ENCODE measurements at places on chromosomes 11 and 22. TPM values are rescaled to one million over a fixed set of nuclear protein-coding genes. Genes with fewer than 3 reads are reported as not detected.

- peak; percentile 59 for DNase-seq
Measured at GRCh38 chr11:126561327-126561893, 205.9 kb downstream of the ST3GAL4 start.

GRCh38 chr11:73661035-73661628, 14.8 kb downstream of the PLEKHB1 start:
- peak; percentile 80 for DNase-seq

- DNase-seq = no peak
Measured at GRCh38 chr22:29517215-29517908, 36.2 kb downstream of the THOC5 start.

GRCh38 chr11:125170510-125171031, 6.0 kb downstream of the PKNOX2 start:
- peak; percentile 77 for DNase-seq

GRCh38 chr11:33452836-33453624, 195.8 kb downstream of the HIPK3 start:
- no peak for DNase-seq

DNA sequence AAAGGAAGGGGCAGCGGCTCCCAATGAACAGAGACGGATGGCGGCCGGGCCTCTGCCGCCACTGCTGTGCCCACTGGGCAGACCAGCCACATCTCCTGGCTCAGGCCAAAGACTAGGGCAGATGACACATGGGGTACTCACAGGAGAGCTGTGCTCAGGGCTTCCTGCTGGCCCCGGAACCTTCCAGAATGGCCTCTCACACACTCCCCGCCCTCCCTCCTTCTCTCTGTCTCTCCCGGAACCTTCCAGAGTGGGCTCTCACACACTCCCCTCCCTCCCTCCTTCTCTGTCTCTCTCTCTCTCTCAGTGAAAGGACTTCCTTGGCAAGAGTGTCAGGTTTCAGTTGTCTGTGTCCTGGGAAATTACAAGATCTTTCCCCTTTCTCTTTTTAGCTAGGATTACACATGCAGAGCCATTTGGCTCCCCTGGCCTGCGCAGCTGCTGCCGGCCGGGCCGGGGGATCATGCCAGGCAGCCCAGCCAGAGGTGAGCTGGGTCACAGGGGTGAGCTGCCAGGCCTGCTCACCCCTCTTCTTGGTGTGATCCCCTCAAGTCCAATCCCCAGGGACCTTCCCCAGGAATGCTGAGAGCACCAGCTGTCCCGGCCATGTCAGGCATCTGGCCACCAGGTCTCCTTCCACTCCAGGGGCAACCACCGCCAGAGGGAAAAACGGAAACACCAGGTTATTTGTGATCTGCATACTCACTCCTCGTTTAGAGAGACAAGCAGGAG, 45.3 kb upstream of the ADA2 start:
- peak; percentile 65 for DNase-seq

GRCh38 chr11:131688048-131688693, 317.8 kb downstream of the NTM start:
- peak; percentile 15 for DNase-seq

DNA sequence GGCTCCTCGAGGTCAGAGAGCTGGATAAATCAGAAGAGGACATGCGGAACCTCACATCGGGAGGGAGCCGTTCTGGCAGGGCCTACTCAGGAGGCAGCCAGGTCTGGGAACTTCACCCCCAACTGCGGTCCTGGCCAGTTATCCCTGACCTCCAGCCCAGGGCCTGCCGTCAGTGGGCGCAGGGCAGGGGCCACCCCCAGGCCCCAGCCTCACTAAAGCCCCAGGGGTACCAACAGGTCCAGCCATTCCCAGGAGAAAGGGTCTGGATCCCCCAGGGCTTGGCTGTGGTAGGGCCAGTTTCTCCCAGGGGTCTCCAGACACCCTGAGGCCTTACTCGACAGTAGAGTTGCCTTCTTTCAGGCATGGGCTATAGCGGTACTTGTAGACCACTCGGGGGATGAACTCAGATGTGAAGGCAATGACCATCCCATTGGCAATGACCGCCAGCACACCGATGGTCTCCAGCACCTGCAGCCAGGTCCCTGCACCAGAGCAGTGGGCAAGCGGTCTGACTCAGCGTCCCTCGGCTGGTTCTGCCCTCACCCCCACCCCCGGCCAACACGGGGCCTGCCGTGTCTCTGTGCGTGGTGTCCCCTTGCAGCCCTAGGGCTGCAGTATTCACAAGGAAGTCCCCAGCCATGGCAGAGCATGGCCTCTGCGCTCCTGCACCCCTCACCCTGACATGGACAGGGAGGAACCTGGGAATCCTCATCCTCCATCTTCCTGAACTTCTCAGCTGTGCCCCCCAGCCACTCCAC, 4.6 kb upstream of the SIGIRR start:
- DNase-seq = no peak

DNA sequence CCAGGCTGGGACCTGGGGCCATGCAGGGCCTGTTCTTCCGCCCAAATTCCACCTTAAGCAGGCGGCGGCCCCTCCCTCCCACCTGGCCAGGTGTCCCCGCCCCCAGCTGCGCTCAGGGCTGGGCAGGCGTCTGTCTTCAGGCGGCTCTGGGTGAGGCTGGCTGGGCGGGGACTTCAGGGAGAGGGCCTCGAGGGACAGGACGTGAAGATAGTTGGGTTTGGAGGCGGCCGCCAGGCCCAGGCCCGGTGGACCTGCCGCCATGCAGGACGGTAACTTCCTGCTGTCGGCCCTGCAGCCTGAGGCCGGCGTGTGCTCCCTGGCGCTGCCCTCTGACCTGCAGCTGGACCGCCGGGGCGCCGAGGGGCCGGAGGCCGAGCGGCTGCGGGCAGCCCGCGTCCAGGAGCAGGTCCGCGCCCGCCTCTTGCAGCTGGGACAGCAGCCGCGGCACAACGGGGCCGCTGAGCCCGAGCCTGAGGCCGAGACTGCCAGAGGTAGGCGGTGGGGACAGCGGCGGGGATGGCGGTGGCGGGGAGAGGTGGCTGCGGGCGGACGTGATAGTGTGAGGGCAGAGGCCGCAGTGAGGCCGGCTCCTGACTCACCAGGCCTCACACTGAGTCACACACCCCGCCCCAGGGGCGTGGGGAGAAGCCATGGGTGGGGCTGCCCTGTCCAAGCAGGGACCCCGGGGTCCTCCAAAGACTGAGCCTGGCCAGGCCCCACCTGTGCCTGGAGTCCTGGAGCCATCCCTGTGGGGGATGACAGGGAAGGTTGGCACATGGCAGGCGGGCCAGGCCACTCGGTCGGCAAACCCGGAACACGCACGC, at the start of gene PKP3:
Gene PKP3, plus strand, starts transcription at position 176 of the 824 bp plus-strand sequence. Its CDS starts 84 bp downstream, at position 260.
- DNase-seq = peak; percentile 45

DNA sequence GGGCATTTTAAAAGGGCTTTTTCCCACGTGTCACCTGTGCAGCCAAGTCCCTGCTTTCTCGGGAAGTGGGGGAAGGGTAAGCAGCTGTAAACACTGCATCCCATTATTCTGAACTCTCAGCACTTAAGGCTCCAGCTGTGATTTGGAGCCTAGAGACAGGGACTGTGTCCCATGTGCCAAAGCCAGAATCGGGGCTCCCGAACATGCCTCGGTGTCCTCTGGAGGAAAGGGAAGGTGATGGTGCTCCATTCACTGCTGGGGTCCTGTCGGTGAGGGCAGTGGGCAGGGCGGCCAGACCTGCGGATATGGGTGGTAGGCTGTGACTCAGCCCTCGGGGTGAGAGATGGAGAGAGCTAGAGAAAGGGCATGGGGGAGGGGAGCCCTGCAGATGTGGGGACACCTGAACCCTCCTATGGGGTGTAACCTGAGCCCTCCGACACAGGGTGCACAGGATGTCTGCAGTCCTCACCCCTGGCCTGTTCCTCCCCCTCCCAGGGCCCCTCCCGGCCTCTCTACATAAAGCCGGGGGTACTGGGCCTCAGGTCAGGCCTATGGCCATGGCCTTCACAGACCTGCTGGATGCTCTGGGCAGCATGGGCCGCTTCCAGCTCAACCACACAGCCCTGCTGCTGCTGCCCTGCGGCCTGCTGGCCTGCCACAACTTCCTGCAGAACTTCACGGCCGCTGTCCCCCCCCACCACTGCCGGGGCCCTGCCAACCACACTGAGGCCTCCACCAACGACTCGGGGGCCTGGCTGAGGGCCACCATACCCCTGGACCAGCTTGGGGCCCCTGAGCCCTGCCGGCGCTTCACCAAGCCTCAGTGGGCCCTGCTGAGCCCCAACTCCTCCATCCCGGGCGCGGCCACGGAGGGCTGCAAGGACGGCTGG, 31.8 kb downstream of the CAPN1 start:
- DNase-seq = no peak

DNA sequence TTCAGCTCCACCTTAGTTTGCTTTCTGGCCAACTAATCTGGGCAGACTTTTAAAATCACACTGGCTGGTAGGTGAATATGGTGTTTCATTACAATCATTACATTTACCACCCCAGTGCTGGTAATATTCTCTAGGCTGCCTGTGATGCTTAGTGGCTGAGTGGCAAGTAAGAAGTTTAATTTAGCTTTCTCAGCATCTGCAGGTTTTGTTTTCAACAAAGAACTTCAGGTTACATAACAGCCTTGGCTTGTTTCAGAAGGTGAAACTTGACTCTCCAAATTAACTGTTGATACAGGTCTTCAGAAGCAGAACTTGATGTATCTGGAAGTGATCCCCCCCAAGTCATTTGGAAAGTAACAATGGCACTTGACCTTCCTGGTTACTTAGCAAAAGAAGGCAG, 423.3 kb upstream of the CCDC90B start:
- DNase-seq = no peak

DNA sequence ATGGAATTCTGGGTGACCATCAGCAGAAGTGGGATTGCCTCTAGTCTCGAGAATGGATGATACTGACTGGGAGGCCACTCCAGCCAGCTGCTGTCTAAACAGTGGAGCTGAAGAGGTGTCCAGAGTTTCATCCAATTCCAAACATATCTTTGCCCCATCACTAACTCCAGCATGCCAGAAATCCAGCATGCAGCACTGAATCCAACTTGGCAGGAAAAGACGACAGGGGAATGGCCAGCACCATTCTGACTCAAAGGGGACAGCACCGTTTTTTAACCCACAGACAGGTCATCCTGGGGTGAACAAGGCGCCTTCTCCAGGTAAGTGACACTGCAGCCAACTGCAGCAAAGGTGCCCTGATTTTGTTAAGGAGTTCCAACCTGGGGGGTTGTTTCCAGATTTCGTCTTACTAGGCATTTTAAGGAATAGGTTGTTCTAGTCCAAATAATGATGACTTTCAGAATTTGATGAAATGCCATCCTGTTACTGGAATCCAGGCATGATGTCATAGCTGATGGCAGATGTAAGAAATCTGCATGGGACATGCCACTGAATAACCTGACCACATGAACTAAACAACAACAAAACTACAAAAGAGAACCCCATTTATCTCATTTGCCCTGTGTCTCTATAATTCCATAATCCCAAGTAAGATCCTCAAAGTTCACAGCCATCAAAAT, 32.3 kb downstream of the FEZ1 start:
- DNase-seq = no peak

DNA sequence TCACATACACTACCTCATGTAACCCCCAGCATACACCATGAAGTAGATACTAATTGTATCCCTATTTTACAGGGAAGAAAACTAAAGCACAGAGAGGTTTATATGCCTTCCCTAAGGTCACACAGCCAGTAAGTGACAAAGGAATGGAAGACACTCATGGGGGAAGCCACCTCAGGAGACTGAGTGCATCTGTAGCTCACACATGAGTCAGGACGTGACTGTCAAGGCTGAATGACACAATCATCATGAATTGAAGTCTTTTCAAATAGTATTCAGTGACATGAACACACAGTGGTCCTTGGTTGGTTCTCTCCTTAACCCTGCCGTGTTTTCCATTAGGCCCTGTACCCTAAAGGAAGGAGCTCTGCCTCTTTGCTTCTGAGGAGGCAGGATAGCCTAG, 463.0 kb downstream of the NTM start:
- no peak for DNase-seq

- DNase-seq = no peak
Measured at GRCh38 chr11:112697391-112698178, 263.6 kb upstream of the NCAM1 start.

GRCh38 chr11:36458129-36458915, 51.8 kb downstream of the TRAF6 start:
- DNase-seq = peak; percentile 41

DNA sequence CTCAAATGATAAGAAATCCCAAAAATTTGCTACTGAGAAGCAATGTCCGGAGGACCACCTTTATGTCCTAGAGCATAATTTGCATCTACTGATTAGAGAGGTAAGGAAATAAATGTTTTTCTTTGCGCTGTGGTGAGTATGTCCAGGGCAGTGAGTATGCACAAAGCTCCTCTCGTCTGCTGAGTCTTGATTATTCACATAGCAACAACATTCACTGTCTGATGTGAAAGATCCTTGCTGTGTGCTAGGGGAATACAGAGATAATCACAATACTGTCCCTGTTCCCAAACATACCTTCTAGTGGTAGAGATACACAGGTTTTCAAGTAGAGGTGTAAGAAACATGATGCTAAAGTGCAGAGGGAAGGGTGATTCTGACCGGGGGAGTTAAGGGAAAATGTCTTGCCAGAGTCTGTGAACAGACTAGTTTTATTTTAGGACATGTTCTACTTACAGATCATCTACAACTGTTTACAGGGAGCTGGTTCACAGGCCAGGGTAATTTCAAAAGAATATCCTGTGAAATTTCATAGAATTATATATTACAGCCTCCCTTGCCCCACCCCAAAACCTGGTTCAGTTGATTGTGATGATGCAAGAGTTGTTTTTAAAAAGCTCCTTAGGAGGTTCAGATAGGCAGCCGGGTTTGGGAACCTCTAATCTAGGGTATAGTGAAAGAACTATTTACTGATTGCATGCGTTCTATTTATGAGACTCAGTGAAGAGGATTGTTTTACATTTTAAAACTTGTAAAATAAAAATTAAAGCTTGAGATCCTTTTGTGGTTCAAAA, 12.6 kb downstream of the MED17 start:
- no peak for DNase-seq

- no peak for DNase-seq
Measured at GRCh38 chr11:130167146-130167545, 7.6 kb downstream of the ST14 start.

GRCh38 chr11:15602047-15602446, 487.3 kb downstream of the INSC start:
- DNase-seq = no peak

DNA sequence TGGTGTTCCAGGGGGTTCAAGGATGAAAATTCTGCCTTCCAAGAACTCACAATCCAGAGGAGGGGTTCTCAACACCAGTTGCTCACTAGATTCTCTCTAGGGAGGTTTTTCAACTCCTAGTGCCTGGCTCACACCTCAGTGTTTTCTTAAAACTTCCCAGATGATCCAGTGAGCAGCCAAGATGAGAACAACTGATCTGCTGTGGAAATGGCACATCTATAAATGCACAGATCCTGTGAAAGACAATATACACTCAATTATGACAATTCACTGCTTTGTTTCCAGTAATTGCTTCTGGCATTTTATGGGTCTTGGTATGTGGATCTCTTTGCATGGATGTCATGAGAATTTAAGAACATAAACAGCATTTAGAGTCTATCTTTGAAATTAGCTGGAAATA, 45.2 kb upstream of the PRSS23 start:
- DNase-seq = no peak

GRCh38 chr22:18156878-18157713, 7.1 kb downstream of the USP18 start:
- DNase-seq = peak; percentile 39

Gene OR10G8
- polyA plus RNA-seq = not detected

Gene OR52I2
- polyA plus RNA-seq = not detected

Gene OR5A2
- polyA plus RNA-seq = not detected

Gene B3GAT1
- polyA plus RNA-seq = 0.41 TPM

Gene POU2AF3
- 8.5 TPM for polyA plus RNA-seq

Gene APOBEC3H
- not detected for polyA plus RNA-seq

Gene ADAMTS15
- 44.9 TPM for polyA plus RNA-seq

Gene KRTAP5-4
- polyA plus RNA-seq = not detected

Gene OR8D1
- not detected for polyA plus RNA-seq

Gene DRD2
- 0.35 TPM for polyA plus RNA-seq

Gene SLC7A4
- polyA plus RNA-seq = 0.78 TPM

Gene C22orf42
- polyA plus RNA-seq = not detected

Measured in right lung (tissue), 10 donors.